ENCODE measurements at places on chromosomes 12 and 14.

- peaks cover 1% of the 10 kb centered on the region for H3K4me1 ChIP-seq
- no peak for DNase-seq
- H3K27ac ChIP-seq: no peak overlapping the region
- no peak overlapping the region for H3K4me3 ChIP-seq
- no peaks in the 10 kb centered on the region for H3K36me3 ChIP-seq
Observed at GRCh38 chr14:71497645-71498086, 434.6 kb upstream of the RGS6 start.

DNA sequence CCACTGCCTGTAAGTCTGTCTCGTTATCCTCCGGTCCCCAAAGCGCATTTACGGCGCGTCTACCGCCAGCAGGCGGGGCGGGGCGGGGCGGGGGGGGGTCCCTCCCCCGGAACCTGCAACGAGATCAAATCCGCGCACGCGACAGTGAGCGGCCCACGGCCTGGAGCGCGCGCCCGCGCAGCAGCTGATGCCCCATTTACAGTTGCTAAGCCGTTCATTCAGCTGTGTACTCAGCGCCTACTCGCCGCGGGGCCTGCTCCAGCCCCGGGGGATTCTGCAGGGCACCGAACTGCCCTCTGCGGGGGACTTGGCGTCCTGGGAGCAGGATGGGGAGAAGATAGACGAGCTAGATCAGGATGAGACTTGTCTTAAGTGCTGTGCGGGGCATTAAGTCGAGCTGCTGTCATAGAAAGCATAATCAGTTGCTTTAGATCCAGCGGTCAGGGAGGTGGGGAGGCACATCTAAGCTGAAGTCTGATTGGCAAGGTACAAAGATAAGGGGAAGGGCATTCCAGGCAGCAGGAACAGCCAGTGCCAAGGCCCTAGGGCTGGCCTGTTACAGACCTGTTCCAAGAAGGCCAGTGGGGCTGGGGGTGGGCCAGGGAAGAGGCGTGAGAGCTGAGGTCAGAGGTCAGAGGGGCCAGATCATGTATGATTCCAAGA lies 1.4 kb upstream of the CCDC85C start:
- peak overlapping the region; percentile 87 for H3K4me3 ChIP-seq
- DNase-seq: peak; percentile 76
- H3K36me3 ChIP-seq: no peaks in the 10 kb centered on the region

- H3K27me3 ChIP-seq: peaks cover 16% of the 10 kb centered on the region
- DNase-seq: no peak
- no peaks in the 10 kb centered on the region for H3K36me3 ChIP-seq
- no peaks in the 10 kb centered on the region for H3K4me1 ChIP-seq
- no peak overlapping the region for H3K27ac ChIP-seq
- no peak overlapping the region for H3K4me3 ChIP-seq
Observed at GRCh38 chr14:56752428-56752827, 57.9 kb downstream of the OTX2 start.

DNA sequence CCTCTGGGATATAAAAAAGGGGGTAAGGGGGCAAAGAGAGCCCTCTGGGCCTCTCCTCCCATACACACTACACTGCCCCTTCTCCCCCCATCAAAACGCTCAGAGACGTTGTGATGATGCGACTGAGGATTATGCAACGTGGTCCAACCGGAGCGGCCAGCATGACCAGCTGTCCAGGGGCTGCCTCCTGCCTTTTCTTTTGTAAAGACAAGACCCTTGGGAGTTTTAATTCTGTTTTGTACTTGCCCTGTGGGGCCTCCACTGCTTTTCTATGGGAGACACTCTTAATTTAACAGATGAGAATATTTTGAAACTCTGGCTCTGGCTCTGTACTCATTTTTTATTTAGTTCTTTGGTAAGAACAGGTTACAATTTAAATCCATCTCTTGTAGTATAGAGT lies 7.2 kb downstream of the MBD6 start:
- H3K27me3 ChIP-seq: no peaks in the 10 kb centered on the region
- H3K27ac ChIP-seq: no peak overlapping the region
- no peak for DNase-seq
- no peak overlapping the region for H3K4me3 ChIP-seq
- H3K4me1 ChIP-seq: peaks cover 28% of the 10 kb centered on the region
- peaks cover 64% of the 10 kb centered on the region for H3K36me3 ChIP-seq

DNA sequence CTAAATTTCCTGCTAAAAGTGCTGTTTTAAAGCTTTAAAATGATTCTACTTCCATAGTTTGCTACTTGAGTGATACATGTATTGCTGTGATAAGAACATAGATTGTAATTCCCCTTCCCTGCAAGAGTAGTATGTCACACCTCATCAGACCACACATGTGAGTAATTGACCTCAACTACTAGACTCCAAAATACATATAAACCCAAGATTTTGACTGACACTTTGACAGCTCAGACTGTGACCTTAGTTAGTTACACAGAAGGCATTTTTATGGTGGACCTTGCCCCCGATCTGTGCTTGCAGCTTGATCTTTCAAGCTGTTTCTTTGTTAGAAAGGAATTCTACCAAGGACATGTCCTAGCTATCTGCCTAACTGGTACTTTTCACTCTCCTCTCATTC lies 18.6 kb downstream of the APOBEC1 start:
- peaks cover 3% of the 10 kb centered on the region for H3K36me3 ChIP-seq
- no peaks in the 10 kb centered on the region for H3K27me3 ChIP-seq
- H3K4me3 ChIP-seq: no peak overlapping the region
- no peak overlapping the region for H3K27ac ChIP-seq

- H3K27me3 ChIP-seq: no peaks in the 10 kb centered on the region
- H3K4me3 ChIP-seq: no peak overlapping the region
- no peaks in the 10 kb centered on the region for H3K36me3 ChIP-seq
- no peaks in the 10 kb centered on the region for H3K4me1 ChIP-seq
Observed at GRCh38 chr12:70849265-70849960, 71.1 kb downstream of the PTPRR start.

GRCh38 chr12:49296034-49296835 lies 1.3 kb downstream of the PRPH start:
- DNase-seq: peak; percentile 61
- H3K36me3 ChIP-seq: no peaks in the 10 kb centered on the region
- peaks cover 16% of the 10 kb centered on the region for H3K4me1 ChIP-seq
- peaks cover 82% of the 10 kb centered on the region for H3K27me3 ChIP-seq

DNA sequence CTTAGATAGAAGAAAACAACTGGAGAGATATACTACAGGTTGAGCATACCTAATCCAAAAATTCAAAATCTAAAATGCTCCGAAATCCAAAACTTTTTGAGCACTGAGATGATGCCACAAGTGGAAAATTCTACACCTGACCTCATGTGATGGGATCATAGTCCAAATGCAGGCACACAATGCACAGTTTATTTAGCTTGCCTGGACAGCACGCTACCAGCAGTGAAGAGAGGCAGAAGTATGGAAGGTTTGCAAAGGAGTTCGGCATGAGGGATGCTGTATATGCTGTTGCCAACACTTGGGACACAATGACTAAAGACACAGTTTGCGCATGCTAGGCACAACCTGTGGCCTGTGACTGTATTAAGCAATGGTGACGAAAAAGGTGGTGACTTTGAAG lies 58.1 kb upstream of the CAND1 start:
- H3K4me3 ChIP-seq: no peak overlapping the region
- H3K4me1 ChIP-seq: no peaks in the 10 kb centered on the region
- no peak for DNase-seq
- peaks cover 46% of the 10 kb centered on the region for H3K27me3 ChIP-seq

GRCh38 chr14:99540196-99541032 lies 59.2 kb downstream of the CCNK start:
- peaks cover 8% of the 10 kb centered on the region for H3K4me1 ChIP-seq
- peak overlapping the region; percentile 62 for H3K27ac ChIP-seq
- no peaks in the 10 kb centered on the region for H3K27me3 ChIP-seq
- H3K36me3 ChIP-seq: no peaks in the 10 kb centered on the region

GRCh38 chr12:49545815-49546214 lies 7.0 kb downstream of the KCNH3 start:
- H3K27ac ChIP-seq: no peak overlapping the region
- H3K4me1 ChIP-seq: peaks cover 5% of the 10 kb centered on the region
- no peak overlapping the region for H3K4me3 ChIP-seq
- no peaks in the 10 kb centered on the region for H3K36me3 ChIP-seq
- DNase-seq: no peak
- H3K27me3 ChIP-seq: peaks cover 60% of the 10 kb centered on the region

DNA sequence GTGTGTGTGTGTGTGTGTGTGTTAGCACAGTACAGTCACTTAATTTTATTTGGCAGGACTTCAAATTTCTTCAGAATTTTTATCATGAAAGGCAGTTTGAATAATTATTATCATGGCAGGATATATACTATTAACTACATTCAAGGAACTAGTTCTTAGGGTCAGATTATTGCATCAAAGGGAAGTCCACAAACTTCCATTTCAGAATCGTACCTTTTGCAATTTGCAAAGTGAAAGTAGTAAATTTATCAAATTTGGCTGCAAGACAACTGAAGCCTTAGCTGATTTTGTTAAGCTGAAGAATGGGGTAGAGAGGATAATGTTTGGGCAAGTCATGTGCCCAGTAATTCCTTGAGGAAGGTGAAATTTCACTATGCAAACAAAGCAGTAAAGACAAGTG lies 68.2 kb downstream of the PLEKHG7 start:
- no peaks in the 10 kb centered on the region for H3K27me3 ChIP-seq
- no peak overlapping the region for H3K4me3 ChIP-seq

DNA sequence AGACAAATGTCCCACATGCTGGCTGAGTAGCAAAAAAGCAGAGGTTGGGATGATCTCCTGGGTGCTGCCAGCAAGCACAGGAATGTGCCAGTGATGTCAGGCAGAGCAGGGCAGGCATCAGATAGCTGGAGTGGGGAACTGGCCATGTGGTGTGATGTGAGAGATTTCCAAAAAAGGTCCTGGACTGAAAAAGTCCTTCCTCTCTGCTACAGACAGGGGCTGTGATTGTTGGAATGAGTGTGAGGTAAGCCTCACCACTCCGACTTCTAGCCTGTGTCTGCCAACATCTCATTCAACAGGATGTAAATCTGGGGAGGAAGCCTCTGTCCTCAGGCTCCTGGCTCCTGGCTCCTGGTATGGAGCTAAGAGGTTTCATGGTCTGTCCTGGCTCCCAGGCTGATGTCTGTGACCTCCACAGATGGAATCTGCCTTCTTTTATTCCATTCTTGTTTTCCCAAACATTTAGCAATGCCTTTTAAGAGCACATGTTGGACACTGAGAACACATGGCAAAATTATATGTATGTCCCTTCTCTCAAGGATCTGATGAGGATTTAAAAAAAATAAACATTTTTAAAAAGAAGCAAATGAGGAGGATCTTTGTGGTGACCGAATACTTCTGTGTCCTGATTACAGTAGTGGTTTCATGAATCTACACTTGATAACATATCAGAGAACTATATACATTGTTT lies 50.1 kb upstream of the STK38L start:
- no peaks in the 10 kb centered on the region for H3K36me3 ChIP-seq
- no peaks in the 10 kb centered on the region for H3K4me1 ChIP-seq
- H3K4me3 ChIP-seq: no peak overlapping the region
- H3K27ac ChIP-seq: no peak overlapping the region

GRCh38 chr14:60357551-60358149 lies 108.6 kb downstream of the PPM1A start:
- no peak for DNase-seq
- no peak overlapping the region for H3K4me3 ChIP-seq
- H3K36me3 ChIP-seq: no peaks in the 10 kb centered on the region
- H3K4me1 ChIP-seq: no peaks in the 10 kb centered on the region
- H3K27me3 ChIP-seq: peaks cover 7% of the 10 kb centered on the region
- H3K27ac ChIP-seq: no peak overlapping the region

- H3K4me3 ChIP-seq: no peak overlapping the region
- no peaks in the 10 kb centered on the region for H3K4me1 ChIP-seq
- H3K36me3 ChIP-seq: no peaks in the 10 kb centered on the region
- H3K27me3 ChIP-seq: no peaks in the 10 kb centered on the region
- no peak for DNase-seq
Observed at GRCh38 chr14:80770114-80770908, 171.2 kb downstream of the CEP128 start.

- peak overlapping the region; percentile 84 for H3K27ac ChIP-seq
- H3K4me3 ChIP-seq: peak overlapping the region; percentile 84
- peaks cover 5% of the 10 kb centered on the region for H3K27me3 ChIP-seq
- peak; percentile 61 for DNase-seq
Observed at GRCh38 chr12:69330475-69331473, 17.4 kb upstream of the LYZ start.

DNA sequence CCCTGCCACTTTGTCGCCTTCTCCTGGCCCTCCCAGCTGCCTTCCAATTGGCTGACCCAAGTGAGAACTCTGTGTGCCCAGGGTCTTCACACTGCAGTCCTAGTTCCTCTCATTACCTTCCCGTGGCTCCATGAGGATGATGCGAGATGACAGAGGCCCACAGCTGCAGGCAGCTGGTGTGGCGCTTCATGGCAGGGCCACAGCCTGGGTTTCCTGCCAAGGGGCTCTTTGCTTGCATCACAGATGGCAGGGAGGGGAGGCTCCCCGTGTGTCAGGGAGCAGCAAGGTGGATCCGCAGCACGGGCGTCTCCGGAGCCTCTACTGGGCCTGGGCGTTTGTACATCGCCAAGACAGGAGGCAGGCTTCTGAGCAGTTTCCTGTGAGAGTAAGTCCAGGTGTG lies 28.9 kb downstream of the DEGS2 start:
- H3K4me3 ChIP-seq: no peak overlapping the region
- H3K27ac ChIP-seq: peak overlapping the region; percentile 20
- no peak for DNase-seq

DNA sequence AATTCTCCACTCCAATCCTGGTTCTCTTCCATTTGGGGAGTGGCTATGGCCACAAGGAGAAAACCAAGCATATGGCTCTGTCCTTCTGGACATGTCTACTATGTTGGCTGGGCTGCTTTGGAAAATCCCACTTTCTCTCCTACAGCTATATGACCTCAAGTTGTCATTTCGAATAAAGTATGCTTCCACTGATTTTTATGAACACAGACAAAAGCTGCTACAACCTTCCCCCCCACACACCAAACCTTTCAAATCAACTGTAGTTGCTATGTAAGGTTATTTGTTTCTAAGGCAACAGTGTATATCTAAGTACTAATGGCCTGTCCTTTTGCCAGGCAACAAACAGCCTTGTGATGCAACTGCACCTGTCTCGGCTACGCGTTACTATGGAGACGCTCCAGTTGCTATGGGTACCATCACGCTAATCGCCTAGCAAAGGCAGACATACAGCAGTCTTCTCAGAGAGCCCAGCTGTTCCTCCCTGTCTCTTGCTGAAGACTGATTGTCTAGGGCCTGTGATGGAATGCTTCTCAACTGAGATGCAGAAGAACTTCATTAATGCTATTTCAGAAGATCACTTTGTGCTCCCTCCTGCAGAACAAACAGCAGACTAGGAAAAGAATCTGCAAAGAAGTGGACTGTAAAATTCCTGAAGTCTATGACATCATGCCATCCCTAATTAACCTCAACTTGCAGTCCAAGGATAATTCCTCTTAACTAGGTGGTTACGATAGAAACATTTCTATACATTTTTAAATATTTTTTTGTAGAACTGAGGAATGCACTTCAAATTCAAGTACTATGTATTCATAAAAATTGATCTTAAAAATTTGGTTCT lies 67.6 kb downstream of the FOXN3 start:
- no peak overlapping the region for H3K4me3 ChIP-seq
- no peak overlapping the region for H3K27ac ChIP-seq
- DNase-seq: no peak

DNA sequence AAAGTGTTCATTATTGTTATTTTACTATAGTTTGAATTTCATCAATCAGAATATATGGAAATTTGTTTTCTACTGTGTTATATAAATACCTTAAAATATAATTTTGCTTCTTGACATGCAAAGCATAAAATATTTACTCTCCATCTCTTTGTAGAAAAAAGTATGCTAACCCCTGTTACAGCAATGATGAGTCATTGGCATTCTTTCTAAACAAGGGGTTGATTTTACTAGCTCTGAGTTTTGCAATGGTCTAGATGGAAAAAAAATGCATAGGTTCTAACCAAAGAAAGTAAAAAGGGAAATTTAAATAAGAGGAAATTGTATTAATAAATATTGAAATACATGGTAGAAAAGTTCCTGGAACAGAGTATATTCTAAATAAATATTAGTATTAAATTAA lies 990.2 kb upstream of the ATXN7L3B start:
- no peaks in the 10 kb centered on the region for H3K27me3 ChIP-seq
- no peaks in the 10 kb centered on the region for H3K4me1 ChIP-seq
- no peak overlapping the region for H3K27ac ChIP-seq
- H3K4me3 ChIP-seq: no peak overlapping the region

Data from effector memory CD8-positive, alpha-beta T cell (primary cell).